ENCODE measurements at places on chromosomes 11 and 22.

DNA sequence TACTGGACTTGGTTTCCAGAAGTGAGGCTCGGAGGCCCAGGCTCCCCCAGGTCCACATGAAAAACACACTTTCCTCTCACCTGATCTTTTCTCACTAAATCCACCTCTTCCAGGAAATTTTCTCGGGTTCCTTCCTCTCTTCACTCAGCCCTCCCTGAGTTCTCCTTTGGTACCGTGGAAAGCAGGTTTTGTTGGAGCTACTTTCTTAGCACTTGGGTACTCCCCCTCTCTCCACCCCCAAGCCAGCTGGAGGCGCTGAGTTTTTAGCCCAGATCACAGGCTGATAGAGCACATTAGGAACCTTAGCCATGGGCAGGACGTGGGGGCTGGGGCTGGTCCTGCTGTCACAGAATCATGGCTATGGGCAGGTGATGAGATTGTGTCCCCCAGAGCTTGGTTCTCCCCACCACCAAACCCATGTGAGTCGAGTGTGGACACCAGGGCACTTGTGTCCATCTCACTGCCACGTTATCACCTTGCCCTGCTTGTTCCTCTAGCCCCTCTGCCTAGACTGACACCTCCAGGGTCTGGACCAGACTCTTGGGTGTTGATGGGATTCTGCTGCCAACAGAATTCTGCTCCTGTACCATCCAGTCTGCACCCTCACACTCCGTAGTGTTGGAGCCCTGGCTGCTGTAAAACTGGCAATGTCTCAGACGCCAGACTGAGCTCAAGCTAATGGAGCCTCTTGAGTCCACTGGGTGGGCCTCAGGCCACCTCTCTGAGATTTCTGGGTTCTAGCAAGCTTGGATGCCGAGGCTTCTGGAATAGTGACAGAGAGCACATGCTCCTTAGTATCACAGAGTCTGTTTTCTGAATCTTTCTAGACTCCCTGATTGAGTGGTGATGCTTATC is 74.9 kb upstream of the NARS2 start:
- no peak for DNase-seq

DNA sequence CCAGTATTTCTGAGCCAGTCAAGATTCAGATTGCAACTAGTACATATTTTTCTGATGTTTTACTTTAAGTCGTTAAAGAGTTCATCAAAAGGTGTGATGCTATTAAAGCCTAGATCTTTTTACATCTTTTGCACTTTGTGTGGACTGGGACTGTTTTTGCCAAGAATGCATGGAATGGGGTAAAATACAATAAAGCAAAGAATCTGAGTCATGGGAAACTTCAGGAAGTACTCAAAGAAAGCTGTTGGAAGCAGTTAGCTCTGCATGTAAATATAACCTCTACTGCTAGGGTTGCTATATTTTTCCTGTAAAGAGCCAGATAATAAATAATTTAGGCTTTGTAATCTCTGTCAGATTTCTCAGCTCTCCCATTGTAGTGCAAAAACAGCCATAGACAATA is 20.9 kb downstream of the ATXN10 start:
- DNase-seq = no peak

GRCh38 chr22:46561435-46561905 is 24.1 kb upstream of the CELSR1 start:
- no peak for DNase-seq

DNA sequence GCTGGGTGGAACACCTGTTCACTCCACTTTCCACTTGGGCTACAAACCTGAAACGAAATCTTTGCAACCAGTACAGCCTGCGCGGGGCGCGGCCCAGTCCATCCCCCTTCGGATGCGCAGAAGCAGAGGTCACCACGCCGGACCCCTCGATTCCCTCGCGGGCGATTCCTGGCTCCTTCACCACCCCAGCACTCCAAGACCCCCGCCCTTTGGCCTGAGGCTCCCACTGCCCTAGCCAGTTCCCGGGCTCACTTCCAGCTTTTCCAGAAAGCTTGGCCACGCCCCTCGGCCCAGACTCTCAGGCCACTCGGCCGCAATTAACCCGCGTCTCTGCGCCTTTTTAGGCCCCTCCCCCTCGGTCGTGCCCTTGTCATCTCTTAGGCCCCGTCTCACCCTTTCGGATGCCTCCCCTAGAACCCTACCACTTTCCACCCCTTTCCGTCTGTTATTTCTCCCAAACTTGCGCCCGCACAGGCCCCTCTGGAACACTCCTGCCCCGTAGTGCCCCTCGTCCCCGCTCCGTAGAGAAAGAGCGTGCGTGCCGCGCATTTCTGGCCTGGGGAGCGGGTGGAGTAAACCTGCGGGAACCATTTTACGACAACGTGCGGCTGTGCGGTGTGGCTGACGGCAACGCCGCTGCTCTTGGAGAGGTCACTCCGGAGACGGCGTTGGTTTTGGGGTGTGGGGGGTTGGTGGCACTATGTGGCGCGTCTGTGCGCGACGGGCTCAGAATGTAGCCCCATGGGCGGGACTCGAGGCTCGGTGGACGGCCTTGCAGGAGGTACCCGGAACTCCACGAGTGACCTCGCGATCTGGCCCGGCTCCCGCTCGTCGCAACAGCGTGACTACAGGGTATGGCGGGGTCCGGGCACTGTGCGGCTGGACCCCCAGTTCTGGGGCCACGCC is at the start of gene DLAT:
Gene DLAT, plus strand, starts transcription at position 636 of the 906 bp plus-strand sequence. Its CDS starts 65 bp downstream, at position 701.
- peak; percentile 73 for DNase-seq

- DNase-seq = peak; percentile 91
Observed at GRCh38 chr11:95254131-95254704, 23.2 kb upstream of the SESN3 start.

- DNase-seq = no peak
Observed at GRCh38 chr22:31948002-31948401, 3.7 kb downstream of the YWHAH start.
